ENCODE measurements at places on chromosomes 7 and 10.

DNA sequence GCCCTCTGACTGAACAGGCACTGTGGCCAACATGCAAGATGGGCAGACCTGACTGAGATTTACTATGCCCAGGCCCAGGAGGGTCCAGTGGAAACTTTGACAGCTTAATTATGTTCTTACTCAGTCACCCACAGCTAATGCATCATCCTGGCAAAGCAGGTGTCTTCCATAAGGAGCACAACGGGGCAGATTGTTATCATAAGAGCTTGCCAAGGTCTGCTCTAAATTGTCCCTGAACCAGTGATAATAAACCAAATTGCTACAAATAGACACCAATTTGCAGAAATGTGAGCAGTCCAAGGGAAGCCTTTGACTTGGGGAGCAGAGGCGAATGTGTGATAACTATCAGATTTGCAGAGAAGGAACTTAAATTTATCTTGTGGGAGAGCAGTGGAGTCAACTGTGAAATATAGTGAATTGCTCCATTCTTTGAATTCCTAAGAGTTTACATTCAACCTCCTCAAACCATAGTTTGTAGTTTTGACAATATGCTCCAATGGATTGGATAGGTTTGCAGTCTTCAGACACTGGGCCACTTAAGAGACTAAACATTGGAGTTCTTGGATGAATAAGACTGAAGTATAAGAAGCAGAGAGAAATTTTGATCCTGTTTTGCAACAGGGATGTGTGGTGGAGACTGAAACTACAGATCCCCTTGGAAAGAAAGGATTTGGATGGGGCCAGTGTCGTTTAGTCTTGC lies 494.7 kb downstream of the CCSER2 start:
- no peaks in the 10 kb centered on the region for H3K36me3 ChIP-seq
- DNase-seq = peak; percentile 45
- no peak overlapping the region for H3K4me3 ChIP-seq
- H3K27ac ChIP-seq = peak overlapping the region; percentile 59
- H3K4me1 ChIP-seq = peaks cover 54% of the 10 kb centered on the region

DNA sequence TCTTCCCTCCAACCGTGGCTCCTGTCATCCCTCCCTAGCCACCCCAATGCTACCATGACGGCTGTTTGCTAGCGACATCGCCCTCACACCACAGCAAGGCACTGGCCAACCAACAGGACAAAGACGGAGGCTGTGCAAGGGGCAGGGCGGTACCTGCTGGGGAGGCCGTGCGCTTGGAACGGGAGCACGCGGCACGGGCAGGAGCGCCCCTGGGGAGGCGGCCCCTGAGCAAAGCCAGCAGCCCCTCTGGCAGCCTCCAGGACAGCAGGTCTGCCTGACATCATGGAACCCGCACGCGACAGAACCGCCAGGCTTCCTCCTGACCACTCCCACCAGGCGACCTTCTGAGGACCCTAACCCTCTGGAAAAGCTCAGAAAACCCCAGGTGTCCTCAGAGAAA lies 12.7 kb downstream of the MAD1L1 start:
- H3K27me3 ChIP-seq = no peaks in the 10 kb centered on the region
- no peaks in the 10 kb centered on the region for H3K4me1 ChIP-seq
- H3K27ac ChIP-seq = no peak overlapping the region
- no peak overlapping the region for H3K4me3 ChIP-seq
- H3K36me3 ChIP-seq = peaks cover 59% of the 10 kb centered on the region
- DNase-seq = no peak

GRCh38 chr7:136198168-136198567 lies 221.0 kb upstream of the MTPN start:
- no peak for DNase-seq
- H3K36me3 ChIP-seq = no peaks in the 10 kb centered on the region
- H3K4me3 ChIP-seq = no peak overlapping the region
- no peaks in the 10 kb centered on the region for H3K27me3 ChIP-seq

- H3K4me3 ChIP-seq = no peak overlapping the region
- no peak for DNase-seq
- H3K36me3 ChIP-seq = no peaks in the 10 kb centered on the region
- H3K27ac ChIP-seq = no peak overlapping the region
- peaks cover 1% of the 10 kb centered on the region for H3K4me1 ChIP-seq
- no peaks in the 10 kb centered on the region for H3K27me3 ChIP-seq
These were observed 197.0 kb downstream of the ZNF438 start for GRCh38 chr10:30834651-30835050.

DNA sequence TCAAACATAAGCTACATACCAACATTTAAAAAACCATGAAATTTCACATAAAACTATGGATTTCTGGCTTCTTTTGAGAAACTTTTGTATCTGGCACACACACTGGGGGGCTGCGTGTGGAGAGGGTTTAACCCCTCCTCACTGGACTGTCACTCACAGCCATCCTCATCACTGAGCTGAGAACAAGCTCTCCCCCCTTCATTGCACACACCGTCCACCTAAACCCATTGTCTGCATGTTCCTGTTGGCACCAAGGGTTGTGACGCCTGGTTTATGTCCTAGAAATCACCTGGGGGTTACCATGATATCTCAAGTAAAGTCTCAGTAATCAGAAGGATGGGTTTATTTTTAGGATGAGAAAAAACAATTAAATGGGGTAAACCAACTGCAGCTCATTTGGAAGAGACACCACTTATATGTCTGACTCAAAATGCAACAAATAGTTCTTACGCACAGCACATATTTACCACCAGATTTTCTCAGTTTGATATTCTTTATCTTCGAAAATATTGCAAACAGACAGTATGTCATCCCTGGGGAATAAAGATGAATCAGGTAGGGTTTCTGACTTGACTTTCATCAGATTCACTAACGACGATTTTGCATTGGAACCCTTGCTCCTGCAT lies 218.5 kb upstream of the KLF6 start:
- H3K36me3 ChIP-seq = no peaks in the 10 kb centered on the region
- DNase-seq = no peak
- no peaks in the 10 kb centered on the region for H3K4me1 ChIP-seq
- H3K27me3 ChIP-seq = no peaks in the 10 kb centered on the region
- no peak overlapping the region for H3K27ac ChIP-seq

DNA sequence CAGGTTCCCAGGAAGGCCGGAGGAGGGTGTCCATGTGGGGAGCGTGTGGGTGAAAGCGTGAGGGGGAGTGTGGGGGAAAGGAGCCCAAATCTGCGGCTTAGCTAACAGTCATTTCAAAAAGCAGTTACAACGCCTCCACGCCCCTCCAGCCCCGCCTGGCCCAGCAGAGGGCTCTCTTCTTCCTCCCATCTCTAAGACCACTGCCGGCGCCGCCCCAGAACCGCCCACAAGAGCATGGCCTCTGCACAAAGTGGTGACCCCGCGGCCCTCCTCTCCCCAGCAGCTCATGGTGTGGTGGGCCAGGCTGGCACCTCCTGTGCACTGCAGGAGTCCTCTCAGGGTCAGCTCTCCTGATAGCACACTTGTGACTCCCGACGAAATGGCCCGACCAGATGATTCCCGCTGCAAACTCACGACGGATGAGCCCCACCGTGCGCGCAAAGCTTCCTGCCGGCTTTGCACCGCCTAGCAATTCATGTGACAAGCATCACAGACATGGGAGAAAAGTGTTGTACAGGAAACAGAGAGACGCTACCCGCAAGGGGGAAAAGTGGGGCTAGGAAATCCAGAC lies 12.4 kb upstream of the HUS1 start:
- peaks cover 14% of the 10 kb centered on the region for H3K36me3 ChIP-seq
- H3K27me3 ChIP-seq = no peaks in the 10 kb centered on the region
- H3K4me1 ChIP-seq = peaks cover 4% of the 10 kb centered on the region

- H3K27me3 ChIP-seq = no peaks in the 10 kb centered on the region
- H3K27ac ChIP-seq = no peak overlapping the region
- DNase-seq = no peak
- peaks cover 73% of the 10 kb centered on the region for H3K4me1 ChIP-seq
- H3K4me3 ChIP-seq = no peak overlapping the region
These were observed 124.5 kb downstream of the PRPF18 start for GRCh38 chr10:13711291-13711690.

DNA sequence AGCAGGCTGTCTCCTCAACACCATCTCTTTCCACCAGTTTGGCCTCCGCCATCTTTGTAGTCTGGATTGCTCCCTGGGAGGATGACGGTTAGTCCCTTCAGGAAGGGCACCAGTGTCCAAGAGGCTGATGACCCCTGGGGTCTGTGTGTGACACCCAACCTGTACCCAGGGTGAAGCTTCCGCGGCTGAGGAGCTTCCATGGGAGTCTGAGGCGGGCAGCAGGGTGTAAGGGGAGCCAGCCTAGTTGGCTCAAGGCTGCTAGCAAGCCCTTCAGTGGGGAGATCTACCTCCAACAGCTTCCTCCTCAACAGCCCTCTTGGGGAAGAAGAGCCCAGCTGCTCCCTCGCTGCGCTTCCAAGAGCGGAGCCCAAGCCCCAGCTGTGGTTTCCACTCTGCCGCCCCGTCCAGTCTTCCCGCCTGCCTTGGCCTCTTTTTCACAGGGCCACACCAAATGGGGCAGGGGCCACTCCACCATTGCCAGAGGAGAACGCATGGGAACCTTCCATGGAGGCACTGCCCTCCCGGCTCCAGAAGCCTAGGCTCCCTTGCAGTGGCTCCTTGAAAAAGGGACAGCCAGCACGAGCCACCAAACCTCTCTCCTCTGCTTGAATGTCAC lies 57.4 kb downstream of the TMEM209 start:
- no peak for DNase-seq
- H3K4me3 ChIP-seq = no peak overlapping the region
- no peaks in the 10 kb centered on the region for H3K4me1 ChIP-seq
- no peak overlapping the region for H3K27ac ChIP-seq

- H3K27me3 ChIP-seq = no peaks in the 10 kb centered on the region
- no peak overlapping the region for H3K27ac ChIP-seq
- peak; percentile 46 for DNase-seq
These were observed 183.2 kb downstream of the AUTS2 start for GRCh38 chr7:69781412-69781846.

DNA sequence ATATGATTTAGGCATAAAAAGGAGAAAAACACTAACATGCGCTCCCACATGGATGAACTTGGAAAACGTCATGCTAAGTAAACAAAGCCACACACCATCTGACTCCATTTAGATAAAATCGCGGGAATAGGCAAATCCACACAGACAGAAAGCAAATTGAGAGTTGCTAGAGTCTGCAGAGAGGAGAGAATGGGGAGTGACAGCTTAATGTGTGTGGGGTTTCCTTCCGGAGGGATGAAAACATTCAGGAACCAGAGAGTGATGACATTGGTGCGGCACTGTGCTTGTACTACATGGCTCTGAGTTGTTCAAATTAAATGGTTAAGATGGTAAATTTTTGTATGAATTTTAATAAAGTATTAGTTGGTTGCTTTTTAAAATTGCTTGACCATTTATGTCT lies 482.9 kb upstream of the AKR1E2 start:
- H3K27me3 ChIP-seq = no peaks in the 10 kb centered on the region
- H3K4me3 ChIP-seq = no peak overlapping the region
- H3K4me1 ChIP-seq = peaks cover 12% of the 10 kb centered on the region
- no peak overlapping the region for H3K27ac ChIP-seq
- no peak for DNase-seq
- H3K36me3 ChIP-seq = no peaks in the 10 kb centered on the region

GRCh38 chr10:2263561-2263960 lies 526.2 kb upstream of the ADARB2 start:
- H3K27me3 ChIP-seq = no peaks in the 10 kb centered on the region
- DNase-seq = no peak
- no peaks in the 10 kb centered on the region for H3K4me1 ChIP-seq
- H3K27ac ChIP-seq = no peak overlapping the region
- no peak overlapping the region for H3K4me3 ChIP-seq

DNA sequence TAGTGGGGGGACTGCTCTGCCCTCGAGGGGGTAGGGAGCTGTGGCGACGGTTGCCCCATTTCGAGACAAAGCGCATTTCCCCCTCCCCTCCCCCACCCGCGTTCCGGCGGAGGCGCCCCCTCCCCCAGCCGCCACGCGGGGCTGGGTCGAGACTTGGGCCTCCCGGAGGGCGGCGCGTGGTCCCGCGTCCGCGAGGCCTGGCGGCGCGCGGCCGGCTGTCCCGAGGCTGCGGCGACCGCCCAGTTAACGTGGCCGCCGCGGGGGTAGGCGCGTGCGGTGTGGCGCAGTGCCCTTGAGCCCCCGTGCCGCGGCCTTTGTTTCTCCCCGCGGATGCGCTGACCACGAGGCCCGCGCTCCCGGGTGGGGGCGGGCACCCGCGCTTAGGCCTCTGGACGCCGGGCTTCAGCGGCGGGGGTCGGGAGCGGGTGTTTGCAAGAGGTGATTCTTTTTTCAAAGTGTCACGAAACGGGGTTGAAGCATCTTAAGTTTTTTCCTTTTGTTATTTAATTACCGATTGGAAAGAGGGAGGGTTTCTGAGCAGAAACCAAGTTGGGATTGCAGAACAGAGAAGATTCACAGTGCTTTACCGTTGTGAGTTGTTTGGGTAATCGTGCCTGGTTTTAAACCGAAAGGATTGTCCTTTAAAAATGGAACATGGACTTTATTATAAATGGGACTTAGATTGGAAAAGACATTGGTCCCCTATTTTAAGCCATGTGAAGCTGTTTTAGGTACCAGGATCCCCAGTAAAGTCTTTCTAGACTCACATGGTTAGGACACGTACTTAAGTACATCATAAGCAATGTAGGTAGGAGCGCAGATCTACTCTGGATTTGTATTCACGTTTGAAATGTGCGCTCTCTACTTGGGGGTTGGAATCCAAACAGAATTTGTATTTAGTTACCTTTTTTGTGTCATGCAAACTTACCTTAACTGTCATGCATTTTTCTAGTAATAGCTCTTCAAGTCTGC lies 760 bp downstream of the CBX3 start:
- peak overlapping the region; percentile 86 for H3K4me3 ChIP-seq
- peak overlapping the region; percentile 99 for H3K27ac ChIP-seq

DNA sequence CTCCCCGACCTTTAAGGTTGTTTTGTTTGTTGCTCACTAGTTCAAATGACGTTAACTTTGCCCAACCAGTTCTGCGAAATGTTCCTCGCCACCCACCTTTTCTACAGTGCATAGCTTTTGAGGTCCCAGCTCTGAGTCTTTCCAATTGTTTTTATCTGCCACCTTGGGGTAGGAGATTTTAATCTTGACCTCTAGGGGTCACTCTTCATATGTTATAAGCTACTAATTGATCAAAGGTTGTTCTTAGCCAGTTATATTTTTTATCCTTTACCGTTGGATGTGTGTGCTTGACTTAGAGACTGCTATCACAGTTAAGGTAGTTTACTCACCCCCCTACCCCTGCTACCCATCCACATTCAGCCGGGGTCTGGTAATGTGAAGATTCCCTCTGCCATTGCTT lies 372.4 kb downstream of the SUGCT start:
- H3K27me3 ChIP-seq = no peaks in the 10 kb centered on the region
- no peak overlapping the region for H3K4me3 ChIP-seq
- no peaks in the 10 kb centered on the region for H3K36me3 ChIP-seq
- DNase-seq = no peak

- no peaks in the 10 kb centered on the region for H3K4me1 ChIP-seq
- H3K27me3 ChIP-seq = no peaks in the 10 kb centered on the region
- no peak overlapping the region for H3K27ac ChIP-seq
These were observed 130.0 kb downstream of the FAM53B start for GRCh38 chr10:124614003-124614659.

DNA sequence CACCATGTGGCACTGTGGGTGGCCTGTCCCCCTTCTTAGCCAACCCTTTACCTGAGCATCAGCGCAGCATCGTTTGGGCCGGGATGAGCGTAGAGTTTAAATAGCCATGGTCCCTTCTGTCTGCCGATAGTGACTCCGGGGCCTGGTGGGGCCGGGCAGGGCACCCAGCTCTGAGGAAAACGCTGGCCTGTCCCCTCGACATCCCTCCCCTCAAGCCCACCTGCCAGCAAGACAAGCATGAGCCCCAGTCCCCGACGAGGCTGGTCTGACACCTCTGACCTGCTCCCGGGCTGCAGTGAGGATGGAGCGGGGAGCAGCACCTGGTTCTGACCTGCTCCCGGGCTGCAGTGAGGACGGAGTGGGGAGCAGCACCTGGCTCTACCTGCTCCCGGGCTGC lies 31.1 kb upstream of the CNPY1 start:
- H3K4me1 ChIP-seq = no peaks in the 10 kb centered on the region
- H3K27ac ChIP-seq = no peak overlapping the region
- no peaks in the 10 kb centered on the region for H3K36me3 ChIP-seq
- DNase-seq = no peak
- H3K27me3 ChIP-seq = peaks cover 28% of the 10 kb centered on the region

Data from SJSA1 (cell line).